ENCODE measurements at places on chromosomes 4 and X. TPM values are rescaled to one million over a fixed set of nuclear protein-coding genes. Genes with fewer than 3 reads are reported as not detected.

The TRIML2 gene
- total RNA-seq = 1.6 TPM

The GDPD2 gene
- not detected for total RNA-seq

The SORCS2 gene
- total RNA-seq = not detected

The SSX1 gene
- not detected for total RNA-seq

The ZNF275 gene
- 11.0 TPM for total RNA-seq

The ANXA10 gene
- 0.81 TPM for total RNA-seq

The ARR3 gene
- total RNA-seq = not detected

The GPR82 gene
- not detected for total RNA-seq

The CITED1 gene
- not detected for total RNA-seq

The PCSK1N gene
- not detected for total RNA-seq

The NXF2B gene
- not detected for total RNA-seq

The FAT4 gene
- 10.2 TPM for total RNA-seq

The CCSER1 gene
- total RNA-seq = not detected

The C4orf17 gene
- total RNA-seq = not detected

The SOD3 gene
- total RNA-seq = 18.0 TPM

The CT83 gene
- total RNA-seq = not detected

The ZNF157 gene
- not detected for total RNA-seq

The CSAG3 gene
- total RNA-seq = not detected

The GLRA2 gene
- total RNA-seq = not detected

The MAGEA2 gene
- not detected for total RNA-seq

The MAGEB2 gene
- not detected for total RNA-seq

The PAGE2B gene
- not detected for total RNA-seq

The LEF1 gene
- not detected for total RNA-seq

The RNF128 gene
- 0.13 TPM for total RNA-seq

The ERAS gene
- not detected for total RNA-seq

The MAGIX gene
- total RNA-seq = 1.3 TPM

The MAGEE1 gene
- total RNA-seq = 3.4 TPM

The MTMR8 gene
- not detected for total RNA-seq

The SLC2A9 gene
- total RNA-seq = 1.8 TPM

The ZNF827 gene
- 18.1 TPM for total RNA-seq

The MRPL1 gene
- 41.7 TPM for total RNA-seq

The RAB41 gene
- not detected for total RNA-seq

The DCHS2 gene
- total RNA-seq = not detected

The INTU gene
- 5.7 TPM for total RNA-seq

The BGN gene
- total RNA-seq = 322 TPM

The NPFFR2 gene
- total RNA-seq = not detected

The ASB9 gene
- 0.34 TPM for total RNA-seq

The DNAAF6 gene
- total RNA-seq = not detected

The GPC4 gene
- total RNA-seq = not detected

The RS1 gene
- not detected for total RNA-seq

The TMEM184C gene
- total RNA-seq = 40.9 TPM

The NKX6-1 gene
- not detected for total RNA-seq

The CAMK2D gene
- total RNA-seq = 89.1 TPM

The STX18 gene
- 37.1 TPM for total RNA-seq

The CT45A1 gene
- not detected for total RNA-seq

The DTHD1 gene
- not detected for total RNA-seq

The FRMD7 gene
- not detected for total RNA-seq

The CTAG1A gene
- not detected for total RNA-seq

The GUCY1B1 gene
- total RNA-seq = 0.08 TPM

The NCAPG gene
- total RNA-seq = 32.7 TPM

The PRRG3 gene
- total RNA-seq = not detected

The TLR2 gene
- total RNA-seq = not detected
